ENCODE measurements at places on chromosomes 6 and 20. TPM values are rescaled to one million over a fixed set of nuclear protein-coding genes. Genes with fewer than 3 reads are reported as not detected.

GRCh38 chr6:104486035-104486434 lies 373.7 kb downstream of the HACE1 start:
- no peak for DNase-seq
- no peaks in the 10 kb centered on the region for H3K4me1 ChIP-seq
- H3K4me3 ChIP-seq: no peak overlapping the region
- H3K36me3 ChIP-seq: no peaks in the 10 kb centered on the region
- no peaks in the 10 kb centered on the region for H3K27me3 ChIP-seq

DNA sequence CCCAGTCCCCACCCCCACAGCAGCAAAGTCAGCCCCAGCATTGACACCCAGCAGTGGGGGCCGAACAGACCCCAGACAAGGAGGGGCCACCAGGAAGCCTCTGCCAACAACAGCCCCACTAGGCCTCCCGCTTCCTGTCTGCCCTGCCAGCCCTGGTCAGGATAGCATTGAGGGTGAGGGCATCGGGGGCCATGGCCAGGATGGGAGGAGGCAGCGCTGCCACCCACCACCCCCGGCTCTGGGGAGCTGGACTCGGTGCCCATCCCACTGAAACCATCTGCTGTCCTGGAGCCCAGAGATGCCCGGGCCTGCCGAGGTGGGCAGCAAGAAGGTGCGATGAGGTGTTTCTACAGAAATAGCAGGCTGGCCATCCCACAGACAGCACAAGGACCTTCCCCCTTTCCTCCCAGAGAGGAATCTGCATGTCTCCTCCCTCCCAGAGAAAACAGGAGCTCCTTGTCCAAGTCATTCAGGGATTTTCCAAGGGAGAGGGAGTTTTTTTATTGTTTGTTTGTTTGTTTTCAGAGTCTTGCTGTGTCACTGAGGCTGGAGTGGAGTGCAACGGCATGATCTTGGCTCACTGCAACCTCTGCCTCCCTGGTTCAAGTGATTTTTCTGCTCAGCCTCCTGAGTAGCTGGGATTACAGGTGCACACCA lies 62.1 kb upstream of the BHLHE23 start:
- H3K36me3 ChIP-seq: no peaks in the 10 kb centered on the region
- DNase-seq: no peak
- no peaks in the 10 kb centered on the region for H3K27me3 ChIP-seq
- H3K27ac ChIP-seq: no peak overlapping the region
- H3K4me1 ChIP-seq: no peaks in the 10 kb centered on the region

Gene TINAG
- not detected for total RNA-seq

- no peak overlapping the region for H3K27ac ChIP-seq
- DNase-seq: no peak
- no peak overlapping the region for H3K4me3 ChIP-seq
- no peaks in the 10 kb centered on the region for H3K27me3 ChIP-seq
- no peaks in the 10 kb centered on the region for H3K36me3 ChIP-seq
- H3K4me1 ChIP-seq: no peaks in the 10 kb centered on the region
Observed at GRCh38 chr6:169885131-169885530, 133.7 kb downstream of the ERMARD start.

- no peak for DNase-seq
- no peak overlapping the region for H3K27ac ChIP-seq
- peaks cover 3% of the 10 kb centered on the region for H3K4me1 ChIP-seq
- no peak overlapping the region for H3K4me3 ChIP-seq
- no peaks in the 10 kb centered on the region for H3K36me3 ChIP-seq
- no peaks in the 10 kb centered on the region for H3K27me3 ChIP-seq
Observed at GRCh38 chr20:47757145-47758035, 27.9 kb downstream of the SULF2 start.

Gene PRDM13
- total RNA-seq: not detected

DNA sequence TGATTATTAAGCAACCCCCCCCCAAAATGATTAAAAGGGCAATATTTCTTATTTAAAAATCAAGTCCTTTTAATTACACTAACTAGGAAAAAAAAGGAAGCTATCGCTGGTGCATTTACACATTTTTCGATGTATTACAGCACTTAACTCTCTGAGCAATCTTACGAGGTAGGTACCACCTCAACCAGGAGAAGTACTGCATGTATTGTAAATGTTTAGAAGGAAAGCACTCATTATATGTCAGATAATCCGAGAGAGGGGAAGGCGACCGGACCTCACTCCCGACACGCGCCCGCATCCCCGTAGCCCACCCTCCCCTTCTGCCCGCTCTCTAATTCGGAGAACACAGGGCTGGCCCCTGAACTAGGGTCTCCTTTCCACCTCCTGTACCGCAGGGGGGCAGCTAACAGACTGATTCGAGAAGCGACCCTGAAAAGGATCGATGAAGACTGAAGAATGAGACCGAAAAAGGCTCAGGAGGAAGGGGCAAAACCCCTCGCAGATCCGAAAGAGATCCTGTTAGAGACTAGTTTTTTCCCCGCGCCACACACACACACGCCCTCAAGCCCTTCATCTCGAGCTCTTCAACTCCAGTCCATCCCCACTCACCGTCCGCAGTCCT lies 337 bp downstream of the ESF1 start:
- DNase-seq: no peak
- no peaks in the 10 kb centered on the region for H3K27me3 ChIP-seq
- no peaks in the 10 kb centered on the region for H3K36me3 ChIP-seq
- peaks cover 4% of the 10 kb centered on the region for H3K4me1 ChIP-seq
- peak overlapping the region; percentile 86 for H3K4me3 ChIP-seq

Gene PPP1R16B
- total RNA-seq: 12.9 TPM

GRCh38 chr6:161105408-161105807 lies 113.8 kb downstream of the MAP3K4 start:
- H3K4me3 ChIP-seq: no peak overlapping the region
- DNase-seq: no peak

DNA sequence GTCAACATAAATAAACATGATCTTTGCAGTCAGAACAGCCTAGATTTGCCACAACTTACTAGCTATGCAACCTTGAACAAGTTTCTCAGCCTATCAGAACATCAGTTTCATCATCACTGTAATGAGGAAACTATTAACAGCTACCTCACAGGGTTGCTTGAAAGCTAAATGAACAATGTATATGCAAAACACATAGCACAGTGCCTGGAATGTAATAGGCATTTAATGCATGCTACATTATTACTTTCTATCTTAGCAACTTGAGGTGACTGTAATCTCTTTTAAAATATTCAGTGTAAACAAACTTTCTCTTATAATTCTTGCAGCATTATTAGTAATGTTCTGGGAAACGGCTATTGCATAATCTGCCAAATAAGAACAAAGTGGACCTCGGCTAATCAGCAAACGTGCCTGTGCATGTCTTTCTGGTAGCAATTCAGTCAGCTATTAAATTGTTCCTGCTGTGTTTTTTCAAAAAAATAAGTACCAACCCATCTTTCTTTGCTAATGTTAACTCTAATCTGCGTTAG lies 61.5 kb downstream of the SYNE1 start:
- no peak overlapping the region for H3K4me3 ChIP-seq
- H3K4me1 ChIP-seq: peaks cover 5% of the 10 kb centered on the region

Gene SLC12A5
- not detected for total RNA-seq

GRCh38 chr6:106557837-106558236 lies 71.5 kb downstream of the RTN4IP1 start:
- no peaks in the 10 kb centered on the region for H3K4me1 ChIP-seq
- no peaks in the 10 kb centered on the region for H3K27me3 ChIP-seq
- no peak overlapping the region for H3K27ac ChIP-seq
- no peaks in the 10 kb centered on the region for H3K36me3 ChIP-seq
- no peak for DNase-seq

GRCh38 chr6:33088931-33089620 lies 13.3 kb downstream of the HLA-DPB1 start:
- no peaks in the 10 kb centered on the region for H3K4me1 ChIP-seq
- no peak for DNase-seq

- peak; percentile 85 for DNase-seq
- peak overlapping the region; percentile 91 for H3K27ac ChIP-seq
- H3K4me3 ChIP-seq: peak overlapping the region; percentile 5
- H3K4me1 ChIP-seq: peaks cover 20% of the 10 kb centered on the region
- no peaks in the 10 kb centered on the region for H3K27me3 ChIP-seq
- H3K36me3 ChIP-seq: no peaks in the 10 kb centered on the region
Observed at GRCh38 chr6:44221291-44221960, 2.0 kb upstream of the SLC29A1 start.

GRCh38 chr6:105539911-105540310 lies 137.0 kb upstream of the PREP start:
- DNase-seq: no peak
- H3K27ac ChIP-seq: no peak overlapping the region
- no peaks in the 10 kb centered on the region for H3K36me3 ChIP-seq
- H3K4me1 ChIP-seq: no peaks in the 10 kb centered on the region
- no peak overlapping the region for H3K4me3 ChIP-seq

Gene C6orf132
- 1.0 TPM for total RNA-seq

Gene SCGN
- 0.30 TPM for total RNA-seq

DNA sequence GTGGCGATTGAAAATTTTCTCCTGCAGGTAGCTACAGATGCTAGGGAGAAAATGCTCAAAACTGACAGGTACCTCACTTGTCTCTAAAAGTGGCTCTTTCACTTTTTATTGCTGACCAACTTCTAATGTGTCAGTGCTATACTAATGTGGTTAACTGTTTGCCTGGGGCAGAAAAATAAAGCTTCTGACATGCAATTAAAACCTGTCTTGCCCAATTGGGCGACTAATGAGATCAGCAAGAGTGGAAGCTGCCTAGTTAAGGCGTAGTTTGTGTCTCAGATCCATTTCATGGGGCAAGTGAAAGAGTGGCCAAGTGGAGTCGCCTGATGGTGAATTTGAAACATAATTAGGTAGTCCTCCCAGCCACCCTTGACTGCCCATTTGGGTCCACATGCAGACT lies 193.3 kb downstream of the TSHZ2 start:
- H3K4me1 ChIP-seq: no peaks in the 10 kb centered on the region
- DNase-seq: no peak
- no peak overlapping the region for H3K27ac ChIP-seq
- H3K36me3 ChIP-seq: no peaks in the 10 kb centered on the region

DNA sequence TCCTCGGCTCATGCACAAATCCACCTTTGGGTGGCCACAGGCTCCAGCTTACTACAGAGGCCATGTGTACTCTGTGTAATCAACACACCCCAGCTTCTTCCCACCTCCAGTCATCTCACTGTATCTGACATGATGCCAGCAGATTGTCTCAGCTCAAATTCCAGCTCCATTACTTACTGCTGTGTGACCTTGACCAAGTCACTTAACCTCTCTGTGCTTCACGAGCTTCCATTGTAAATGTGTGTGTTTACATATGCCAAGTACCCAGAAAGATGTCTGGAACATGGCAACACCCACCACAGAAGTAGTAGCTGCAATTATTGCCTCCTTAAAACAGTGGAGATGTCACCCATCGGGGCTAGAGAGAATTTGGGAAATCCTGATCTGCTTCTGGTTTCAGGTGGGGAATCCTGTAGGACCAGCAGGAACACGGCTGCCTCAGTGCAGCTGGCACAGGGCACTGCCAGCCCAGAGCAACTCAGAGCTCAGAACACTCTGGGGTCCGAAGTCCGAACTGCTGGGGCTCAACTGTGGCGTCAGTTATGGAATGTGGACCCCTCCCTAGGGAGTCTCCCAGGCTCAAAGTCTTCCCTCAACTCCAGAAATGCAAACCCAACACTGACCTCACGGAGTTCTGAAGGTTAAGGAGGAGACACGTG lies 21.2 kb upstream of the HLA-B start:
- H3K27ac ChIP-seq: no peak overlapping the region
- H3K4me1 ChIP-seq: no peaks in the 10 kb centered on the region
- H3K27me3 ChIP-seq: no peaks in the 10 kb centered on the region

DNA sequence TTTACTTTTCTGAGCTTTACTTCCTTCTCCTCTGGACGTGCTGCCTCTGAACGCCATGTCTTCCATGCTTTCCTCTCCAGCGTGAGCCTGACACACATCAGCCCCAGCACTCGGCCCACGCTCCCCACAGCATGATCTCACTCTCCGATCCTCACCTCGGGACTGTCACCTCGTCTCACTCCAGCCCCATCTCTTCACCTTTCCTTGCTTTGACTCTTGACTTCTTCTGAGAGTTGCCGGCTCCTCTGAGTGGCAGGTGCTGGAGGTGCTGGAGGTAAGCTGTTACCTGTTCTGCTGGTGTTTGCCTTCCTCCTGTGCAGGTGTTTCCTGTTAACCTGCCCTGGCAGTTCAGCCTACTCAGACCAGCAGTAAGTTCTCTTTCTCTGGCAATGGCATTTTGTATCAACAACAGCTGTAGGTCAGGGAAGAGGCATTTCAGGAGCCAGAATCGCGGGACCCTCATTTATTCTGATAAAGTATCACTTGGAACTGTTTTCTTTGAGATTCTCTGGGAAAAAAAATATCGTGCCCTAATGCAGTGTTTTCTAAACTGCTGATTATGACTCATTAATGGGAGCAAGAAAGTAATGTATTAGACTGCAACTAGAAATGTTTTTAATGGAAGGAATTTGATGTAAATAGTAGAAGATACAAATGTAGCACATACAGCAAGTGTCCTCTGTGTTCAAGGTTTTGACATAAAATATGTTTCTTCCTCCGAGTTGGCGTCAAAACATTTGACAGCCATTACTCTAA lies 106.5 kb downstream of the ARID1B start:
- H3K27ac ChIP-seq: no peak overlapping the region
- no peaks in the 10 kb centered on the region for H3K36me3 ChIP-seq
- no peaks in the 10 kb centered on the region for H3K27me3 ChIP-seq
- peaks cover 4% of the 10 kb centered on the region for H3K4me1 ChIP-seq

- H3K27me3 ChIP-seq: no peaks in the 10 kb centered on the region
- no peak overlapping the region for H3K27ac ChIP-seq
- DNase-seq: no peak
- H3K36me3 ChIP-seq: no peaks in the 10 kb centered on the region
Observed at GRCh38 chr6:70107852-70108629, 194.8 kb downstream of the COL9A1 start.

Gene LY6G5C
- 4.4 TPM for total RNA-seq

Measured in uterus (tissue), 4 donors.